Kidney capillary endothelial cell (primary cell): ENCODE measurements at places on chromosomes 4 and X.
A peak's percentile ranks its signal among the peaks of the same experiment; 100 is the strongest.

GRCh38 chrX:130395341-130395740, 6.4 kb upstream of the RBMX2 start:
- DNase-seq, result no peak

GRCh38 chrX:139924696-139925095, 8.2 kb downstream of the ATP11C start:
- no peak for DNase-seq

DNA sequence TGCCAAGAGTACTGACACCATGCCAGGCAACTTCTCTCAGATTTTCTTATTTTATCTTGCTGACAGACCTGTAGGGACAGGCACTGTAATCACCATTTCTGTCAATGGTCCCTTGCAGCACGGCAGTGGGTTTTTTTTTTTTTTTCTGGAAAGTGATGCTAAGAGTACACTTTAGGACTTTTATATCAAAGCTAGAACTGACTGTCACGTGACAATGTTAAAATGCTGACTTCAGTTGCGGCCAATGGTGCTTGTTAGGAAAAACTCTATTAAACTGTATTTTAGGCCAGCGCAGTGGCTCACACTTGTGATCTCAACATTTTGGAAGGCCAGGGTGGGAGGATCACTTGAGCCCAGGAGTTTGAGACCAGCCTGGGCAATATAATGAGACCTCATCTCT, 12.3 kb upstream of the SCOC start:
- DNase-seq, result no peak

DNA sequence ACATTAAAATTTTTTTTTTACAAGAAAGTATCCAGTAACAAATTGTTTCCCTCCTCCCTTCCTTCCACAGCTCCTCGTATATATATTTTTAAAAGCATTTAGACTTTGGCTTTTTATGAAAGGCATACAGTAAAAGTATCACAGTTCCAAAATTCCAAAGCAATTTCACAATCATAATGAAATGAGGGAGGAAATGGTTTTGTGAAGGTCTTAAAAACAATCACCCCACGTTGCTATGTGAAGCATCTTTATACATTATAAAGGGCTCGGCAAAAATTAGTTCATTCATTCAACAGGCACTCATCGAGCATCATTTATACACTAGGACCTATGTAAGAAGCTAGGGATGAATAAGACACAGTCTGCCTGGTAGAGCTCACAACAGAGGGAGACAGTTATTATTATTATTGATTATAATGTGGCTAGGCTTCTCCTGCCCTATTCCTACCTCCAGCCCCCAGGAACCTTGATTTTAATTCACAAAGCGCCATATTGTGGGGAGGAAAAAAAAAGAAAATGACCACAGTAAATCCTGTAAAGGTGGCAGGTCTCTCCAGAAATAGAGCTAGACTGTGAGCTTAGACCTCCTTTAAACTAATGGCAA, 239.9 kb downstream of the MAML3 start:
- DNase-seq, result no peak

- DNase-seq, result no peak
Measured at GRCh38 chrX:23855569-23855968, 52.2 kb downstream of the APOO start.

DNA sequence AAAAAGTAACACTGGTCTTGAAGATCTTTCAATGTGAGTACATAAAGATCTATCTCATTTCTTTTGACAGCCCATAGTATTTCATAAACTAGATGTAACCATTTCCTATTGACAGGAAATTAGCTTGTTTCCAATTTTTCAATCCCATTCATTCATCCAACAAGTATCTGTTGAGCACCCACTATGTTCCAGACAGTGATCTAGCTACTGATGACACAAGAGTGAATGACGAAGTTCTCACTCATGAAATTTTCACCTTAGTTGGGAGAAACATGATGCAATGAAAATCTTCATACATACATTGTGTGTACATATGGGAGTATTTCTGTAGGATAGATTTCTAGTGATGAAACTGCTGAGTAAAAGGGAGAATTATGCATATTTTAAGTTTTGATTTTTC, 1.7 kb downstream of the CD38 start:
- no peak for DNase-seq

- no peak for DNase-seq
Measured at GRCh38 chr4:31089815-31090214, 369.6 kb downstream of the PCDH7 start.

DNA sequence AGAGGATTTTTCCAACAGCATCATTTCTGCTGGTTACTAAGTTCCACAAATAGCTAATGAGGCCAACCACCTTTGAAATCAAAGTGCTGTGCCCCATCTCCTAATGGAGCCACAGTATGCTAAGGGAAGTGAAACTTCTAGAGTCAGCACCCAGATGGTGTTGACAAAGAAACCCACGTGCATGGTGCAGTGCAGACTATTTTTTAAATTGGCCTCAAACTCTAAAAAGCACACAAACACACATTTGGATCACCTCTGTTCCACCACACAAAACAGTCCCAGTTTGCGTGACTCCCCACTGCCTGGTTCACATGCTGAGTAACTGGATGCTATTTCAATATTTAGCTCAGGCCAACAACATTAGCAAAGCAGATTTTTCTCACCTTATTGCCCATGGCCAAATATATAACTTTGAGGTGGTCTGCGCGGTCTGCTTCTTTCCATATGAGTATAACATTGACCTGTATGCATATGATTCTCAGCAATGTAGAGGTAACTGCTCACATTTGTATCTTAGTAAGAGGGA, 69.9 kb downstream of the AMELX start:
- DNase-seq, result no peak

DNA sequence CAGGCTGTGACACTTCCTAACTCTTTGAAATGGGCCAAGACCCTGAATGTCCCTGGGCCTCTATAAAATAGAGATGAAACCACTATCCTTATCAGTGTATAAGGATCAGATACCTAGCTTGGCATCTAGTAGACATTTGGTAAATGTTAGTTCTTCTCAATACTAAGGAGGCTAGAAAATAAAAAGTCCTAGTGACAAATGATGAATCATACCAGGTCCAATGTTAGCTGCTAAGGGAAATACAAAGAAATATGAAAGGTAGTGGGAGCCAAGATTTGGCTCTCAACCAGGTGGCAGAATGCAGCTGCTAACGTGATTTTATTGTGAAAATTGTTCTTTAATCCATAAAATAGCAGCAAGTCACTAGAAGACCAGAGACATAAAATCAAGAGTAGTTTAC, 19.8 kb upstream of the PPARGC1A start:
- DNase-seq, result no peak

DNA sequence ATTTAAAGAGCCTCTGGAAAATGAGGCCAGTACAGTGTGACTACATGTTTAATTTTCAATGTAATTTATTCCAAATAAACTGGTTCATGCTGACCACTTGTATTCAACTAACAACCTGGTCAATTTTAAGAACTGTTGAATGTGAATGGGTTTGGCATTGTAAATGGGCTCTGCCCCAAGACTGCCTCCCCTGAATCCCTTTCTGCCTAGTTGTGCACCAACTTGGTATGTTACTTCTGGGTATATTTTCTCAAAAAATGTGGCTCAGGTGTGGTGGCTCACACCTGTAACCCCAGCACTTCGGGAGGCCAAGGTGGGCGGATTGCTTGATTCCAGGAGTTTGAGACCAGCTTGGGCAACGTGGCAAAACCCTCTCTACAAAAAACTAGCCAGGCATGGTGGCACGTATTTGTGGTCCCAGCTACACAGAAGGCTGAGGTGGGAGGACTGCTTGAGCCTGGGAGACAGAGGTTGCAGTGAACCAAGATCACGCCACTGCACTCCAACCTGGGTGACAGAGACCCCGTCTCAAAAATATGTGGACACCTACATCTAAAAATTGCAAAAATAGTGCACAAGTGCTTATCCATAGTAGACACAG, 7.2 kb downstream of the RPL9 start:
- no peak for DNase-seq

- DNase-seq, result no peak
Measured at GRCh38 chr4:85967872-85968271, 392.0 kb downstream of the MAPK10 start.

- DNase-seq, result no peak
Measured at GRCh38 chr4:172356016-172356415, 542.8 kb downstream of the GALNTL6 start.

DNA sequence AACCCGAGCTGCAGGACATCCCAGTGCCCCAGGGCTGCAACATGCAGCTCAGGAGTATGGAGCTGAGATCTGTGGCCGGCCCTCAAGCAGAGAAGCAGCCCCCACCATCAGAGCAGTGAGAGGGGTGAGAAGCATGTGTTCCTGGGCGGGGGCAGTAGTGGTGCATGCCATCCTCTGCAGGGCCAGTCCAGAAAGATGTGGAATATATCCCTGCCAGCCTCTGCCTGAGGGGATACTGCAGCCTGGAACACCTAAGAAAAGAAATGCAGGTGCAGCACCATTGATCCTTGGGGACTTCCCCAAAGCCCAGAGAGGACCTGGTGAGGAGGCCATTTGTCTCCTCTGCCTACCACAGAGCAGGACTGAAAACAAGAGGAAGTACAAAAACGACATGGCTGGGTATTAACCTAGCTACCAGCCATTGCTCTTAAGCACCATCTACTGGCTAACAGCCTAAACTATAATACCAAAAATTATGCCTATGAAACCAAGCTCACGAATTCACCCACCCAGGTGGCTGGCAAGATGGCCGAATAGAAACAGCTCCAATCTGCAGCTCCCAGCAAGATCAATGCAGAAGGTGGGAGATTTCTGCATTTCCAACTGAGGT, 158.8 kb downstream of the ADGRA3 start:
- DNase-seq, result peak; percentile 12

GRCh38 chr4:146485968-146486367, 35.8 kb downstream of the SLC10A7 start:
- no peak for DNase-seq

DNA sequence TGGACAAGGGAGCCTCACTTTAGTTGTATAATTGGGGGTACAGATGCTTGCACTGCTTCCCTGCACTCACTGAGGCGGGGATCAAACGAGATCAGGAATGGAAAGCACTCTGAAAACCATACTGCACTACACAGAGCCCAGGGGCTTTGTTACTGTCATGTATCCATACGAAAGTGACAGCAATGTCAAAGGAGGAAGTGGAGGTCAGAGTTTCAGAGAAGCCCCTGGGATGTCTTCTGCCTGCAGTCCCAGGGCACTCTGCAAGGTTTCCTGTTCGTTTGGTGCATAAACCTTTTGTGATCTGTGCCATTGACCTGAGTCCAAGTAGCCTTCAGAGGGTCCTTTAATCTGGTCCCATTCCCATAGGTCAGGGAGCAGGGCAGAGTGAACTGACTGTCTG, 31.2 kb downstream of the RNF175 start:
- no peak for DNase-seq

DNA sequence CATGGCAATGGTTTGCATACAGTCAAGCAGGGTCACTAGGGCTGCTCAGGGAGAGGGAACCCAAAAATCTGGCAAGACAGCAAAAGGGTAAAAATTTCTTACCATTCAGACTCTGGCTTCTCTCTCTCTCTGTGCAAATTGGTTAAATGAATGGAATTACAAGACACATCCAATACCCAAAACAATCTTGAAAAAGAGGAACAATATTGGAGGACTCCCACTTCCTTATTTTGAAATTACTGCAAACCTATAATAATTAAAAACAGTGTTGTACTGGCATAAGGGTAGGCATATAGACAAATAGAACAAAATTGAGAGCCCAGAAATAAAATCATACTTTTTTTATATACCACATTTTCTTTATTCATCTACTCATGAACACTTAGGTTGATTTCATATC, 24.1 kb downstream of the ETDA start:
- no peak for DNase-seq

- peak; percentile 7 for DNase-seq
Measured at GRCh38 chr4:155952501-155952901, 1.2 kb downstream of the CTSO start.

GRCh38 chr4:174152717-174153466, 130.6 kb downstream of the FBXO8 start:
- no peak for DNase-seq

DNA sequence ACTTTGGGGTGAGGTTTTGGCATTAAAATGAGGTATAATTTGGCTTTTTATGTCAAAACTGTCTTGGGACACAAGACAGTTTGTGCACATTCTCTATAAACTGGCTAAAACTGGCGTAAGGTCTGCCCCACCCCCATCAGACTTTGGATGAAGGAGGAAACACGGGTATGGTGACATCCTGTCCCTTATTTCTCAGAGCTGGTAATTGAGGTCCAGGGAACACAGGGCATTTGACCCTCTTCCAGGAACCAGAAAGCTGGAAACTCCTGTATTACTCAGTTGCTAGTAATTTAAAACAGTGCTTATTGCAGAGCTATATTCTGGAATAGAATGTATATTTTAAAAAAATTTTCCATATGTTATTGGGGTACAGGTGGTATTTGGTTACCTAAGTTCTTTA, 78.8 kb downstream of the SLC16A2 start:
- DNase-seq, result no peak

- peak; percentile 30 for DNase-seq
Measured at GRCh38 chr4:304969-305680, at the start of gene ZNF732. TSS of gene ZNF732 (minus strand) at chr4:305474. CDS start at chr4:305310, 164 bp downstream.

DNA sequence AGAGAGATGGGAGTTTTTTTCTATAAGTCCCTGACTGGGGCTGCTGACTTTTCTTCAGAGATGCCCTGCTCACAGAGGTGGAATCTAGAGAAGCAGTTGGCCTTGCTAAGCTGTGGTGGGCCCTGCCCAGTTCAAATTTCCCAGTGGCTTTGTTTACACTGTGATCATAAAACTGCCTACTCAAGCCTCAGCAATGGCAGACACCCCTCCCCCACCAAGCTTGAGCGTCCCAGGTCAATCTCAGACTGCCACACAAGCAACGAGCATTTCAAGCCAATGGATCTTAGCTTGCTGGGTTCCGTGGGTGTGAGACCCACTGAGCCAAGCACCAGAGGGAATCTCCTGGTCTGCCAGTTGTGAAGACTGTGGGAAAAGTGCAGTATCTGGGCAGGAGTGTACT, 199.8 kb upstream of the WDFY3 start:
- DNase-seq, result no peak

- no peak for DNase-seq
Measured at GRCh38 chrX:19678941-19679340, 163.6 kb upstream of the MAP3K15 start.

- DNase-seq, result no peak
Measured at GRCh38 chr4:121717680-121718237, 21.0 kb upstream of the ANXA5 start.

GRCh38 chr4:103895876-103896465, 176.2 kb upstream of the TACR3 start:
- no peak for DNase-seq

GRCh38 chr4:144611850-144612249, 34.1 kb upstream of the HHIP start:
- no peak for DNase-seq

GRCh38 chr4:48462363-48462762, 20.8 kb upstream of the SLC10A4 start:
- DNase-seq, result no peak

- peak; percentile 65 for DNase-seq
Measured at GRCh38 chr4:173490817-173491528, 39.1 kb downstream of the HAND2 start.

GRCh38 chr4:3765271-3766035, 732 bp upstream of the ADRA2C start:
- DNase-seq, result peak; percentile 14

- DNase-seq, result no peak
Measured at GRCh38 chr4:185002784-185003183, 15.5 kb upstream of the HELT start.

- DNase-seq, result no peak
Measured at GRCh38 chr4:186827534-186827897, 103.9 kb upstream of the FAT1 start.
